ENCODE measurements at places on chromosomes 1 and 21. TPM values are rescaled to one million over a fixed set of nuclear protein-coding genes. Genes with fewer than 3 reads are reported as not detected.

Gene BNIPL
- under 0.01 TPM for total RNA-seq

Gene C4BPB
- not detected for total RNA-seq

DNA sequence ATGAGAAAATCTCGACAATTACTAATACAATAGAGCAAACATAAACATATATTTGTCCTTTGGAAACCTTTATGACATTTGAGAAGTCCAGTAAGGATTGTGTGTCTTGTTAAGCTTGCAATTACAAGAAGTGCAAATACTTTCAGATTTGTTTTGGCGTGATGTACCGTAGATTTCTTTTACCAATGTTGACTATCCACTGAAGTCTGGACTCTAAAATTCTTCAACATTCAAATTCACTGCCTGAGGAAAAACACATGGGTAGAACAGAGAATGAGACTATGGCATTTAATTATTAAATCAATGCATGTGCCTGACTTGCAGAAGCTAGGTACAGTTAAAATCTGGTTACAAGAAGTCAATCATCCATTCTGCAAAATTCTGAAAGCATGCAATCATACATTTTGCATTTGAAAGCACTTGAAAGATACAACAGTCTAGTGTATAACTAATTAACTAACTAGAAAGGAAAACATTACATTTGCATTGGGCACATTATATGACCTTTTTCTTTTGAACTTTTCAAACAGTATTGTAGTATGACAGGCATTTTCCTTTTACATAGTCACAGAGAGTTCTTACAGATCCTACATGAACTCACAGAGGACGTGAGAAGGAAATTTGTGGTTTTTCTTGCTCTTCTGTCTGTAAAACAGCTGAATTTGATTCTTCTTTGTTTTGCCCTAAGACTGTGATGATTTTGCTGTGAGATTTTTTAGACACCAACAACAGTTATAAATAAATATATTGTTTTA, 511.1 kb upstream of the ADGRL4 start:
- DNase-seq = no peak

DNA sequence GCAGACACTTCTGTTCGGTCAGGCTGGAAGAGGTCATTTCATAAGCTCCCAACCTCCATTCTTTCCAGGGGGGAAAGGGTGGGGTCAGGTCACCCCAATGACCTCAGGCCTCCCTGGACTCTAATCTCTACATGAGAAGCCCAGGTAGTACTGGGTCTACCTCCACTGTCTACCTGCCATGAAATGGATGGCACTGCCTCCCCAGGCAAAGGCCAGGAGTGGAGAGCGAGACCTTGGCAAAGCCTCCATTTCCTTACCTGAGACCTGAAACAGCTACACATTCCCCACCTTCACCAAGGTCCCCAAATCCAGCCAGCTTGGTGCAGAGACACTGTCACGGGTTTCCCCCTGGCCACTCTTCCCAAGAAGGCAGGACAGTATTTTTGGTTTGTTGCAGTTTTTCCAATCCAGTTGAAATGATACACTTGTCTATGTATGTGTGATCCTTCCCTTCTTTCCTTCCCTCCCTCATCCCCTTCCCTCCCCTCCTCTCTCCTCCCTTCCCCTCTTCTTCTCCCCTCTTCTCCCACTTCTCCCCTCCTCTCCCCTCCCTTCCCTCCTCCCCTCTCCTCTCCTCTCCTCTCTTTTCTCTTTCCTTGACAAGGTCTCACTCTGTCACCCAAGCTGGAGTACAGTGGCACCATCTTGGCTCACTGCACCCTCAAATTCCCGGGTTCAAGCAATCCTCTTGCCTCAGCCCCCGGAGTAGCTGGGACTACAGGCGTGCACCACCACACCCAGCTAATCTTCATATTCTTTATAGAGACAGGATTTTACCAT, 16.1 kb downstream of the BTG2 start:
- DNase-seq = no peak

Gene S100A8
- total RNA-seq = not detected

Gene TPTE
- total RNA-seq = not detected

Gene SLFNL1
- total RNA-seq = under 0.01 TPM

Gene EPHA2
- 24.0 TPM for total RNA-seq

Gene AGO3
- 25.6 TPM for total RNA-seq

- DNase-seq = no peak
These were observed 738 bp downstream of the GNPAT start for GRCh38 chr1:231241750-231242149.

- DNase-seq = no peak
These were observed 23.5 kb downstream of the RNASEL start for GRCh38 chr1:182565537-182565936.

DNA sequence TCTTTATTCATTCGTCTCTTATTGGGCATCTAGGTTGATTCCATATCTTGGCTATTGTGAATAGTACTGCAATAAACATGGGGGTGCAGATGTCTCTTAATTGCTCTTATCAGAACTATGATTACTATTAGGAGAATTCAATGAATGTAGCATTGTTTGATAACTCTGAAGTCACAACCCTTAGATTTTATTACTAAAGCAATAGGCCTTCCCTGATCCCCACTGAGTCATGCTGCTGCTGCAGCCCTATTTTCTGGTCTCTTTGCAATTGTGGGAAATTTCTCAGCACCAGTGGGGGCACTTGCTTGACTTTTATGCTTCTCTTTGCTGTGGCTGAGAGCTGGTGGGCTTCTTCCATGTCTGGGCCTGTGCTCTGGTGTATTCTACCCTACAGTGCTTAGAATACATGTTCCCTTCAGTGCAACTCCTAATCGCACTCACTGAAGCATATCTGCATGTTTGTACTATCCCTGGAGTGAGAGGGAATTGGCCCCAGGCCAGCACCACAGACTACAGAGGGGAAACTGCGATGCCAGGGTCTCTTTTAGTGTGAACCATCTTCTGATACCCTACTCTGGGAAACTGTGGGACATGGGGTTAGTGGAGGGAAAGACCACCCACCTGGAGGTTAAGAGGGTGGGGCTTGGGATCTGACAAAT, 52.2 kb upstream of the ROR1 start:
- peak; percentile 66 for DNase-seq

Gene PGLYRP4
- not detected for total RNA-seq

DNA sequence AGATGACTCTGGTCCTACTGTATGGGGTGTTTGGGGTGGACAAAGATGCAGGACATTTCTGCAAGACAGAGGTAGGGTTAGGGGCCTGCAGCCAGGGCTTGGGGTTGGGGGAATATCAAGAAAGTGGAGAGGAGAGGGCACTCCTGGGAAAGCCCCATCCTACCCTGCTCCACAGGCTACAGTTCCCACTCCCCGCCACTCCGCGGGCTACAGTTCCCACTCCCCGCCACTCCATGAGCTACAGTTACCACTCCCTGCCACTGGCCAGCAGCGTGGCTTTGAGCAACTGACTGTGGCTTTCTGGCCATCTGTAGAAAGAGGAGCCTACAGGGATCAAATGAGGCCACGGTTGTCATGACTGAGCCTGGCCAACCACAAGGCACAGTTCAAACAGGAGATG, 93.8 kb upstream of the GRIK3 start:
- no peak for DNase-seq
